ENCODE measurements at places on chromosomes 16 and 17. TPM values are rescaled to one million over a fixed set of nuclear protein-coding genes. Genes with fewer than 3 reads are reported as not detected.

DNA sequence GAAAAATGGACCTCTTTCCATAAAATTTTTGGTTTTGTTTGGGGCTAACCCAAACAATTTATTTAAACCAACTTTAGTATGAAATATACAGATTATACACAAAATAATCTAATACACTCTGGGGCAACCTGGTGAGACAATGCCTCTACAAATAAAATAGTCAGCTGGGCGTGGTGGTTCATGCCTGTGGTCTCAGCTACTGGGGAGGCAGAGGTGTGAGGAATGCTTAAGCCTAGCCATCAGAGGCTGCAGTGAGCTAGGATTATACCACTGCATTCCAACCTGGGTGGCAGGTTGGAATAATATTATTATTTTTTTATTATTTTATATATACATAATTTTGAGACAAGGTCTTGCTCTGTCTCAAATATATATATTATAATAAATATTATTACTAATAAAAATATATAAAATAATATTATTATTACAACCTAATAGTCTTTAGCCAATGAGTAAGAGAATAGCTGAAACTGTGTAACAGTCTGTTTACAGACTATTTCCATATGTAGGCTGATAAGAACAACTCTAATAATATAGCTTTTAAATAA lies 50.5 kb downstream of the GLG1 start:
- no peak for DNase-seq

- DNase-seq, result no peak
These were observed 55.8 kb upstream of the TANC2 start for GRCh38 chr17:62910277-62910676.

NHERF2 gene
- polyA plus RNA-seq, result 36.7 TPM

DNA sequence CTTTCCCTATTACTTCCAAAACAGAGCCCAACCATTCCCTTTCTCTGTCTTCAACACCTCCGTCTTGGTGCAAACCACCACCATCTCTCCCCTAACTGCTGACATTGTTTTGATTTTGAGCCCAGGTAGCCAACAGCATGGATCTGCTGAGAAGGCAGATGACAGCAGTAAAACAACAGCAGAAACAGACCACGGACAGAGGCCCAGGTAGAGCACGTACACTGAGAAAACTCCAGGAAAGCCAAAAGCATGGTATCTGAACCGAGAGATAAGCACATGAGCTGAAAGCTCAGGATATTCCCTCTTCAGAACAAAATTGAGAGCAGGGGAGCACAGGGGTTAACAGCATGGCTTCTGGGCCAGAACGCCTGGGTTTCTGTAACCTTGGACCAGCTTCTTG lies 18.9 kb upstream of the MAP3K14 start:
- DNase-seq, result no peak

RHBDL1 gene
- 1.8 TPM for polyA plus RNA-seq

GRCh38 chr16:70573451-70574121 lies 50.0 kb downstream of the SF3B3 start:
- DNase-seq, result peak; percentile 73

DNA sequence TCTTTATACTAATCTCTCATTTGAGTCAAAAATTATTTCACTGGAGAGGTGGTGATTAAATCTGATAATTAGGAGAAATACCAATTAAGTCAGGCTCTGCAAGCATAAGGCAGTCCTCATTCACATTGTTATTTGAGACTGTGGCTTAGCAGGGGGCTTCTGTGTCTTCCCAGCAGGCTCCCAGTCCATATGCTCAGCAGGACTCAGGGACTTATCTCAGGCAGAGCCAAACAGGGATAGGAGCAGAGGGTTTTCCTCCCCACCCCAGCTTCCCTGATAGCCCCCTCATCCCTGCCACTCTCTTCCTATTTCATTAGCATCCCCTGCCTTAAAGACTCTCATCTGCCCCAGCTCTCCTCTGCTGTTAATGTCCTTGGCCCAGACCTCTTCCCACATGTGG lies 104.3 kb upstream of the DNAH9 start:
- no peak for DNase-seq

GRCh38 chr17:27976331-27976730 lies 66.1 kb upstream of the NLK start:
- DNase-seq, result no peak

DNA sequence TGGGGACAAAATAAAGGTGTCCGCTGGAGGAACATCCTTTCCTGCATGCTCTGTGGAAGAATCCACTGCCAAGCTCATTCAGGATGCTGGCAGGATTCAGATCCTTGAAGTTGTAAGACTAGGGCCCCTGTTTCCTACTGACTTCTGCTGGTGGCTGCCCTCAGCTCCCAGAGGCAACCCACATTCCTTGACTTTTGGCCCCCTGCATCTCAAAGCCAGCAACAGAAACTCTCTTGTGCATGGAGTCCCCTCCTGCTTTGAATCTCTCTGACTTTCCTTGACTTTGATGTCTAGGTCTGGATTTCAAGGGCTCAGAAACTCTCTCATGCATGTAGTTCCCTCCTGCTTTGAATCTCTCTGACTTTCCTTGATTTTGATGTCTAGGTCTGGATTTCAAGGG lies 461.5 kb downstream of the WWOX start:
- DNase-seq, result no peak

TBC1D3C gene
- polyA plus RNA-seq, result not detected

DNA sequence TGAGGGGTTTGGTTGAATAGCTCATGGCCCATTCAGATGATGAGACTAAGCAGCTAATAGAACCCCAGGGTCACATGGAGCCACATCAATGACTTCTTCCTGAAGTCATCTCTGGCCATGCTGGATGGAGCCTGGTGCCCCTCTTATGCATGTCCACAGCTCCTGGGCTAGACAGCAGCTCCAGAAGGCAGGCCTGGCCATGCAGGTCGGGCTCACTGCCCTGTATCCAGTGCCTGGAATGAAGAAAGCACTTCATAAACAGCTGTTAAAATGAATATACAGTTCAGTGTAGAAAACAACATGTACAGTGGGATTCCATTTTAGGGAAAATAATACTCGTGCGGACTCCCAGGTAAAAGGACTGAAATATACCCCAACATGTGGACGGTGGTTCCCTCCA lies 73.9 kb downstream of the GNAO1 start:
- no peak for DNase-seq

- no peak for DNase-seq
These were observed 19.2 kb downstream of the POLR3E start for GRCh38 chr16:22316411-22316811.
